Activated CD4-positive, alpha-beta memory T cell treated with anti-CD3 and anti-CD28 coated beads, Interleukin-2, amount 10 ng/mL, durations not matched to agents 7 days and 5 days (primary cell): ENCODE measurements at places on chromosomes 11 and 22.

DNA sequence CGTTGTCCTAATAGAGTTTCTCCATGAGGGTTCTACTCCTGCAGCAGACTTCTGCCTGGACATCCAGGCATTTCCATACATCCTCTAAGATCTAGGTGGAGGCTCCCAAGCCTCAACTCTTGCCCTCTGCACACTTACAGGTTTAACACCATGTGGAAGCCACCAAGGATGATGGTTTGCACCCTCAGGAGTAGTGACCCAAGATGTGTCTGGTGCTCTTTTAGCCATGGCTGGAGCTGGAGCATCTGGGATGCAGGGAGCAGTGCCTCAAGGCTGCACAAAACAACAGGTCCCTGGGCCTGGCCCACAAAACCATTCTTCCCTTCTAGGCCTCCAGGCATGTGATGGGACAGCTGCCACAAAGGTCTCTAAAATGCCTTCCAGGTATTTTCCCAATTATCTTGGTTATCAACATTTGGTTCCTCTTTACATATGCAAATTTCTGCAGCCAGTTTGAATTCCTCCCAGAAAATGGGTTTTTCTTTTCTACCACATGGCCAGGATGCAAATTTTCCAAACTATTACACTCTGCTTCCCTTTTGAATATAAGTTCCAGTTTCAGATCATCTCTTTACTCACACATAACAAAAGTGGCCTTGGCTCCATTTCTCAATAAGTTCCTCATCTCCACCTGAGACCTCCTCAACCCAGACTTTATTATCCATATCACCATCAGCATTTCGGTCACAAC lies 69.5 kb upstream of the GNAZ start:
- H3K4me3 ChIP-seq, result no peak overlapping the region
- peaks cover 12% of the 10 kb centered on the region for H3K36me3 ChIP-seq
- no peaks in the 10 kb centered on the region for H3K4me1 ChIP-seq
- no peak overlapping the region for H3K27ac ChIP-seq
- peaks cover 65% of the 10 kb centered on the region for H3K27me3 ChIP-seq

- H3K27ac ChIP-seq, result peak overlapping the region; percentile 78
- peak; percentile 53 for DNase-seq
- H3K4me3 ChIP-seq, result no peak overlapping the region
- H3K4me1 ChIP-seq, result peaks cover 38% of the 10 kb centered on the region
- H3K36me3 ChIP-seq, result no peaks in the 10 kb centered on the region
Observed at GRCh38 chr11:64885367-64886286, 7.2 kb upstream of the EHD1 start.

DNA sequence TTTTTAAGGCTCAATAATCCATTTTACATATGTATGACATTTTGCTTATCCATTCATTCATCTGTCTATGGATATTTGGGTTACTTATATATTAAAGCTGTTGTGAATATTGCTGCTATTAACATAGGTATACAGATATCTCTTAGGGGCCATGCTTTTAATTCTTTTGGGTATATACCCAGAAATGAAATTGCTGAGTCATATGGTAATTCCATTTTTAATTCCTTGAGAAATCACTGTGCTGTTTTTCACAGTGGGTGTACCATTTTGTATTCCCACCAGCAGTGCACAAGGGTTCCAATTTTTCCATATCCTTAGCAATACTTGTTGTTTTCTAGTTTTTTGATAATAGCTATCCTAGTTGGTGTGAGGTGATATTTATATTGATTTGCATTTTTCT lies 19.0 kb downstream of the PRMT3 start:
- peaks cover 38% of the 10 kb centered on the region for H3K36me3 ChIP-seq
- H3K4me3 ChIP-seq, result no peak overlapping the region
- H3K27me3 ChIP-seq, result no peaks in the 10 kb centered on the region

DNA sequence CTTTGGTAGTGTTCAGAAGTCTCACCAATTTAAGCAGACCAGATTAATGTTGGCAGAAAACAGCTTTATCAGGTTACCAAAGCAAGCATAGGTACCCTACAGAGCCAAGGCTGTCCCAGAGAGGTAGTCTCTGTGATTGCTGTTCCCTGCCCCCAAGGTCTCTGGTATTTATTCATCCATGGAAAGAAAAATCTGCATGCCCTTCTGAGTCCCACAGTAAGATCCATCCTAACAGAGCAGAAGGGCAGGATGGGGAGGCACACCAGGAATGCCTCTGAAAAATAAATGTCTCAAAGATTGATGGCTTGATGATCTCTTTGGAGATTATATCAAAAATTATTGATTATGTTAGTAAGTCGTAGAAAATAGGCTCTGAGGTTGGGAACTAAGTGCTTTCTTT lies 122.8 kb downstream of the FAT3 start:
- no peaks in the 10 kb centered on the region for H3K27me3 ChIP-seq
- H3K4me3 ChIP-seq, result no peak overlapping the region
- H3K4me1 ChIP-seq, result no peaks in the 10 kb centered on the region
- DNase-seq, result no peak
- no peaks in the 10 kb centered on the region for H3K36me3 ChIP-seq

DNA sequence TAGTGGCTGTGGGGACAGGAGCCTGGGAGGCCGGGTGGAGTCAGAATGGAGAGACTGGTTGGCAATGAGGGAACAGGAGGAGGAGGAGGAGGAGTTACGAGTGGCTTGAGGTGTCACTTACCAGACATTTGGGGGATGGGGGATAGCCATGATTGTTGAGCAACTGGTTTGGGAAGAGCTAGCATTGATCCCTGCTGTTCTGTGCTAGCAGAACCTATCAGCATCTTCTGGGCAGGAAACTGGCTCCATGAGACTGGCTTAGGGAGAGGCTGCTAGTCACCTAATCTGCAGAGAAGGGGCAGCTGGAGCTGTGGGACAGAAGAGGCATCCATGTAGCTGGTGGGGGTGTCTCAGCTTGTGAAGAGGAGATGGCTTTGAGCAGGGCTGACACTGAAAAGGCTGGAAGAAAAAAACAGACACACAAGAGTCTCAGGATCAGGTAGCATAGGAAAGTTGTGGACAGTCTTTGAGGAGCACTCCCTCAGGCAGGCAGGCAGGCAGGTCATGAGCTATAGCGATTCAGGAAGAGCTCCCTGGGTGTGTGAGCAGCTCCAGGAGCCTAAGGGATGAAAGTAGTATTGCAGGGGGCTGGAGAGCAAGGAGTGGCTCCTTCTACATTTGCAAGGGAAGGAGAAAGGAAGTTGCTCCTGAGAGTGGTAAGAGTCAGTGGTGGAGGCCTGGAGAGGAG lies 22.3 kb downstream of the PIK3IP1 start:
- H3K36me3 ChIP-seq, result peaks cover 71% of the 10 kb centered on the region
- H3K4me3 ChIP-seq, result no peak overlapping the region
- no peak for DNase-seq

DNA sequence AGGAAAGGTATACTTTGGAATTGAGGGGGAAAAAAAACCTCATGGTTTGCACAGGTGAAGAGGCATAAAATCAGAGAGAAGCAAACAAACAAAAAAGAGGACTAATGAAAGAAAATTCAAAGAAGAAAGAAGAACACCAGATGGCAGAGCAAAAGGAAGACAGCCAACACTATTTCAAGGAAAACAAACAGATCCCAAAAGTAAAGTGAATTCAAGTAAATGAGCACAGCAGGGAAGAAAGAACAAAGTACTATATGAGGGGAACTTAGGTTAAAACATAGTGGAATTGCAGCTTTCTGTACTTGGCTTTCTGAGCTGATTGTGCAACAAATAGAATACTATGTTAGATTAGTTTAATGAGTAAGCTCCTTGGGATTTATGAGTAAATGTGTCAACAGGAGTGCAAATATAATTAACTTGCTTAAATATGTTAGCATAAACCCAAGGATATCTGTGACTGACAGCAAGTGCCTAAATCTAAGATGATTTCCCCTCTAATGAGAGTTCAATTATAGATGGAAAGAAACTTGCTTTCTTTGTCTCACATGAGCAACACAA lies 404.6 kb upstream of the CNTN5 start:
- H3K27ac ChIP-seq, result no peak overlapping the region
- H3K36me3 ChIP-seq, result no peaks in the 10 kb centered on the region
- no peak overlapping the region for H3K4me3 ChIP-seq
- H3K27me3 ChIP-seq, result no peaks in the 10 kb centered on the region

- H3K4me1 ChIP-seq, result no peaks in the 10 kb centered on the region
- H3K4me3 ChIP-seq, result no peak overlapping the region
- H3K36me3 ChIP-seq, result no peaks in the 10 kb centered on the region
- no peak for DNase-seq
Observed at GRCh38 chr11:44443836-44444769, 121.4 kb upstream of the CD82 start.

DNA sequence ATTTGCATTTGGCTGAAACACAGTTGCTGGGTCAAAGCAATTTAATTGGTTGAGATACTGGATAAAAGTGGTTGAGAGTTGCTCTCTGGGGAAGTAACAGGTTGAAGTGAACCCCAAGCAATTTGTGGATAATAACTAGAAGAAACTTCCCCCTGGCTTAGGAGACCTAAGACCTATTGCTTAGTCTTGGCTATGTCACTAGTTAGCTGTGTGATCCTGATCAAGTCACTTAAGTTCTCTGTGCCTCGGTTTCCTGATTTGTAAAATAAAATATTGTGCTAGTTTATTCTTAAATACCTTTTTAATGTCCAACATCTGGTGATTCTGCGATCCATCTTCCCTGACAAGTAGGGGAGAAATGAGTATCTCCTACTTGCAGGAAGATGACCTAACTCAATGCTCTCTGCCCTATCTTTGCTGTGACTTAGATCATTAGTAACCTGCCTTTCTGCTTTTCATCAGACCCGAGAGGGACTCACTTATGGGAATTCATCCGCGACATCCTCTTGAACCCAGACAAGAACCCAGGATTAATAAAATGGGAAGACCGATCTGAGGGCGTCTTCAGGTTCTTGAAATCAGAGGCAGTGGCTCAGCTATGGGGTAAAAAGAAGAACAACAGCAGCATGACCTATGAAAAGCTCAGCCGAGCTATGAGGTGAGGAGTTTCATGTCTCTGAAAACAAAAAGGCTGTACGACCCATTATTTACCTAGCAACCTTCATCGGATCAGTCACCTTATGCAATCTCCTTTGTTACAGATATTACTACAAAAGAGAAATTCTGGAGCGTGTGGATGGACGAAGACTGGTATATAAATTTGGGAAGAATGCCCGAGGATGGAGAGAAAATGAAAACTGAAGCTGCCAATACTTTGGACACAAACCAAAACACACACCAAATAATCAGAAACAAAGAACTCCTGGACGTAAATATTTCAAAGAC lies 37.5 kb downstream of the EHF start:
- no peak overlapping the region for H3K4me3 ChIP-seq
- H3K27ac ChIP-seq, result no peak overlapping the region
- no peaks in the 10 kb centered on the region for H3K4me1 ChIP-seq
- no peaks in the 10 kb centered on the region for H3K36me3 ChIP-seq
- DNase-seq, result no peak
- H3K27me3 ChIP-seq, result peaks cover 70% of the 10 kb centered on the region

GRCh38 chr22:40387746-40388145 lies 17.4 kb downstream of the SGSM3 start:
- H3K4me1 ChIP-seq, result peaks cover 25% of the 10 kb centered on the region
- no peak overlapping the region for H3K27ac ChIP-seq
- no peak overlapping the region for H3K4me3 ChIP-seq

DNA sequence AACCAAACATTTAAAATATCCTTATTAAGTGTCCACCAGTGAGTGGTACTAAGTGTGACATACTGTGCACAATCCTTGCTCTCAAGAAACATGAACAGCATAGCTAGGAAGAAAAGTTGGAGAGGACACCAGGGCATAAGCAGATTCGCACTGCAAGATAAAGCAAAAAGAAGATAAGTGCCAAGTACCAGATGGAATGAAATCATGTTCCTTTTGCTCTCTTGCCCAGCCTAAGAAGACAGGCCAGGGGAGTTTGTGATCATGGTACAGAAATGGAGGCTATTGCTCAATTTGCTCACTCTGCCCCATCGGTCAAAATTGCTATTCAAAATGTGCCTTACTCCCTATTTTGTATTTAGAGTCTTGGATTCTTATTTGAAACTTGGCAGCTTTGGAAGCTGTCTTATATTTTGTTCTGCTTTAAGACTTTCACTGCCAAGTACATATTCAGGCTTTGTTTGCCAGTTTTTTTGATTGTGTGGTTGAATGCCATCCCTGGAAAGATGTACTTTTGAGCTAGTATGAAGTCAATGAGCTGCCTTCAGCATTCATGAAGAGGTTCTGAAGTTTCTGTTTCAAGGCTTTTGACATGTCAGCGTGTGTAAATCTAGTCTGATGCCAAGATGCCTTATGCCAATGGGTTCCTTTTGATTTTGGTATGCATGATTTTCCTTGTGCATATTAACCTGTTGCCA lies 90.3 kb downstream of the PAX6 start:
- H3K27me3 ChIP-seq, result no peaks in the 10 kb centered on the region
- peaks cover 6% of the 10 kb centered on the region for H3K4me1 ChIP-seq
- no peak overlapping the region for H3K4me3 ChIP-seq
- H3K36me3 ChIP-seq, result no peaks in the 10 kb centered on the region

GRCh38 chr22:26860301-26860700 lies 202.9 kb downstream of the MIAT start:
- no peak overlapping the region for H3K4me3 ChIP-seq
- H3K27ac ChIP-seq, result no peak overlapping the region
- H3K36me3 ChIP-seq, result no peaks in the 10 kb centered on the region
- H3K4me1 ChIP-seq, result no peaks in the 10 kb centered on the region
- H3K27me3 ChIP-seq, result no peaks in the 10 kb centered on the region
- DNase-seq, result no peak

GRCh38 chr11:96472085-96472484 lies 82.3 kb downstream of the JRKL start:
- H3K27ac ChIP-seq, result no peak overlapping the region

- H3K27me3 ChIP-seq, result peaks cover 6% of the 10 kb centered on the region
- peak; percentile 60 for DNase-seq
- no peaks in the 10 kb centered on the region for H3K36me3 ChIP-seq
- peaks cover 31% of the 10 kb centered on the region for H3K4me1 ChIP-seq
Observed at GRCh38 chr22:42300259-42301076, 30.0 kb upstream of the TCF20 start.

GRCh38 chr22:50140615-50141014 lies 29.9 kb upstream of the PANX2 start:
- peaks cover 2% of the 10 kb centered on the region for H3K4me1 ChIP-seq
- no peak overlapping the region for H3K27ac ChIP-seq
- peaks cover 32% of the 10 kb centered on the region for H3K27me3 ChIP-seq
- DNase-seq, result no peak
- H3K4me3 ChIP-seq, result no peak overlapping the region

GRCh38 chr22:27170491-27170890 lies 513.1 kb downstream of the MIAT start:
- no peak overlapping the region for H3K4me3 ChIP-seq
- peaks cover 9% of the 10 kb centered on the region for H3K27me3 ChIP-seq
- no peak for DNase-seq

DNA sequence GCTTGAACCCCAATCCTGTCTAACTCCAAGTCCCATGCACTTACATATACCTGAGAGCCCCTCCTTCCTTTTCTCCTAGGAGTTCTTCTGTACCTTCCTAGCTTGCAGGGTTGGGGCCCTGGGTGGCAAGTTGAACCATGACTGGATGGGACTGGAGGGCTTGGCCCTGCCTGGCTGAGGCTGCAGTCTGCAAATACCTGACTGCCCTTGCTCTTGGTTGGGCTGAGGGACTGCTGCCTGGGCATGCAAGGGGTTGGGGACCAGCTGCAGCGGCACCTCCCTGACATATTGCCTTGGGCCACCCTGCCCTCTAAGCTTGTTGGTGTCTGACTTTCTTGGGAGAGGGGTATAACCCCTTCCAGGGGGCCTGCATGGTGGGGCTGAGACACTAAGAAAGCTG lies 9.8 kb upstream of the SLC39A13 start:
- no peaks in the 10 kb centered on the region for H3K36me3 ChIP-seq
- peaks cover 38% of the 10 kb centered on the region for H3K4me1 ChIP-seq
- no peak overlapping the region for H3K4me3 ChIP-seq
- H3K27me3 ChIP-seq, result no peaks in the 10 kb centered on the region
- H3K27ac ChIP-seq, result no peak overlapping the region
